ENCODE measurements at places on chromosomes 2 and 18. TPM values are rescaled to one million over a fixed set of nuclear protein-coding genes. Genes with fewer than 3 reads are reported as not detected.

DNA sequence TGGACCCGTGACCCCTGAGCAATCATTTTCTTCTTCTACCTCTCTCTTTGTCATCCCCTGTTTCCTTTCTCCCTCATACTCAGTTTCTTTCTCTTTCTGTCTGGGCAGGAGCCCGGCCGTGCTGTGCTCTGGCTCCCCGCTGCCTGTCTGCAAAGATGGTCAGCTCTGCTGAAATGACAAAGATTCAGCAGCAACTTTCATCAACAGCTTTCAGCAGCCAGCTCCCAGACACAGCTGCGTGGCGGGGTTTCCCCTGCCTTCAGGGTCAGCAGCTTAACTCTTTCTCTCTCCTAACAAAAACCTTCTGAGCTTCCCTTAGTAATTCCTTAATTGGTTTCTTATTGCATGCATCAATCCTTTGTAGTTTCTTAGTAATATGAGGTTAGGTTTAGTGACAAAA is 1234.4 kb downstream of the CNTNAP5 start:
- no peak for DNase-seq

- DNase-seq = no peak
These were observed 153.2 kb downstream of the HDAC4 start for GRCh38 chr2:239247401-239248245.

The CCL20 gene
- 0.43 TPM for polyA plus RNA-seq

DNA sequence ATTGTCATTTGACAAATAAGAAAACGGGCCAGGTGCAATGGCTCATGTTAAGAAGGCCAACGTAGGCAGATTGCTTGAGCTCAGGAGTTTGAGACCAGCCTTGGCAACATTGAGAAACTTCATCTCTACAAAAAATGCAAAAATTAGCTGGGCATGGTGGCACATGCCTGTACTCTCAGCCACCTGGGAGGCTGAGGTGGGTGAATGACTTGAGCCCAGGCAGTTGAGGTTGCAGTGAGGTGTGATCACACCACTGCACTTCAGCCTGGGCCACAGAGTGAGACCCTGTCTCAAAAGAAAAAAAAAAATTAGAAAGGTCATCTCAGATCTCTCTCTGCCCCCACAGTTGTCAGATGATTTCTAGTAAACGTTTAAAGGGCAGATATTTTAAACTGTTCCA is 4.4 kb downstream of the SESTD1 start:
- DNase-seq = no peak

DNA sequence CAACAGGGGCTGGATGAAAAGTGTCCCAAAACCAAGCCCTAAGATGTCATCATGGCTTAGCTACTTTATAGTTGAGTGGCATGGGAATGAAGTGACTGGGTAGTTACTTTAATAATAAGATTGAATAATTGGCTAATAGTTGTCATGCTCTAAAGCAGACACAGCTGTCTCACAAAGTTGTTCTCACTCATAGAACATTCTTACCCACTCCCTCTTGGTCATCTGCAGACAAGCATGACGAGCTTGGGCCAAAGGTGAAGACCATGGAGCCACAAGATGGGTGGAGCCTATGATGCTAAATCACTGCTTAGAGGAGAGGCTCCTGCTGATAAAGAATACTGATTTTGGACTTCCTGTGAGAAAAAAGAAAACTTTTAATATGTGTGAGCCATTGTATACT is 62.4 kb upstream of the MMADHC start:
- no peak for DNase-seq

The C2orf72 gene
- 4.7 TPM for polyA plus RNA-seq

- DNase-seq = no peak
These were observed 145.3 kb downstream of the SP3 start for GRCh38 chr2:173819852-173820251.

Data from left renal cortex interstitium (tissue), 4 donors.